GM23248 (cell line): ENCODE measurements at places on chromosomes 11 and 22.
A peak's percentile ranks its signal among the peaks of the same experiment; 100 is the strongest.

- peak; percentile 66 for DNase-seq
These were observed 39.7 kb downstream of the USP35 start for GRCh38 chr11:78228467-78228866.

DNA sequence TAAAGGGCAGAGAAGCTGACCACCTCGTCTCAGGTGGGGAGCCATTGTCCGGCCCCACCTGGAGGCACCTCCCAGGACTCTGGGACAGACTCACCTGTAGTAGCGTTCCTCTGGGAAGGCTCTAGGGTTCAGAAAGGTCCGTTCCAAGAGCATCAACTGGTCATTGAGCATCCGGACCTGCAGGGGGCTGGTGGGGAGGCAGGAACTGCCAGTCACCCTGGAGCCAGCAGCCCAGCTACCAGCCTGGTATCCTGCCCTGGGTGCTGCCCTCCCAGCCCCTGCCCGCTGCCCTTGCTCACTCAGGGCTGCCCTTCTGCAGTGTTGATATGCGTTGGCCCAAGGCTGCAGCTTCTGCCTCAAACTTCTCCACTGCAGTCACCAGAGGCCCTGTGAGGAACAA lies 4.7 kb downstream of the SAC3D1 start:
- DNase-seq: no peak

DNA sequence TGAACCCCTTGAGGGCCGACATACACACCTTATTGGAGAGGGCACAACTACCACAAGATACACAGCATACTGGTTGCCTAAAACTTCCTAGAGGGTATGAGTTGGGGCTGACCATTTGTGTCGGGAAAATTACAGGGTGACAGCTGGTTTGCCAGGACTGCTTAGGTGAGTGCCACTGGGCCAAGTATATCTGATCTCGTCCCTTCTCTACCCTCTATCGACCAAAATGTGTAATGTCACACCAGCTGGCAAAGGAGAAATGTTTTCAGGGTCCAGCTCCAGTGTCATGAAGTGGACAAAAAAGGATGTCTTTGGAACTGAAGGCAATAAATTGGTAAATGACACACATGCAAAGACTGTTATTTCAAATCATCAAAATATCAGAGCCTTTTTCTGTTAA lies 126.1 kb downstream of the PGR start:
- no peak for DNase-seq

DNA sequence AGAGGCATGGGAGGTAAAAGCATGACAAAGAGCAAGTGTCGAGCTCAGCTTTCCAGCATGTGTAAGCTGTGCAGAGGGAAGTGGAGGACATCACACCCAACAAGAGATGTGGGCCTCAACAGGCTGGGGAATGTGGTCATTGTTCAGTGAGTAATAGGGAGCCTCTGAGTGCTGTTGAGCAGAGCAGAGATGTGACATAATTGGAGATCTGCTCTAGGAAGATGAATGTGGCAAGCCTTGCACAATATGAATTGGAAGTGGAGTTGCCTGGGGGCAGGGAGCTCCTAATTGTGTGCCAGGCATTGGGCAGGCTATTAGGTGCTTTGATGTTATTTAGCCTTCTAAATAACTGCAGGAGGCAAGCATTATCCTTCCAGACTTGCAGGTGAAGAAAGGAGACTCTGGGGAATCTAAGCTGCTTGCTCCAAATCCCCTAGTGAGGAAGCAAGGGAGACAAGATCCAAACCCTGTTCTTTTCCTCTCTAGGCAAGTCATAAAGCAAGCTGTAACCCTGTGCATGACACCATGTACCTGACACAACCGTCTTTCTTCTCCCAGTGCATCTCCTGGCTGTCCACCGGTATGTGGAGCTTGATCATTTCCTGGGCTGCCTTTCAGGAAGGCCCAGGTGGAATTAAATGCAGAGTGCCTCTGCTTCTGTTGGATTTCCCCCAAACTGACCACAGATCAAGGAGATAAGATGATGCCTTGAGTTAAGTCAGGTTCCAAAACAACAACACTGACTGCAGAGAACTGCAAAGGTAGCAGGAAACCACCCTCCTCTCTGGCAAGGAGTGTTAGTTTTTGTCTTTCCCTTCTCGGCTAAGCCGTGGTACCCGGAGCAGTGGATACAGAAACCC lies 221.4 kb downstream of the TENM4 start:
- DNase-seq: peak; percentile 8
